Stimulated activated CD8-positive, alpha-beta memory T cell treated with anti-CD3 and anti-CD28 coated beads, Interleukin-7, amount 100 ng/mL, for 4 hours (primary cell): ENCODE measurements at places on chromosomes 5 and 9.

GRCh38 chr5:168843277-168844015 is 264.3 kb upstream of the PANK3 start:
- no peak for DNase-seq

DNA sequence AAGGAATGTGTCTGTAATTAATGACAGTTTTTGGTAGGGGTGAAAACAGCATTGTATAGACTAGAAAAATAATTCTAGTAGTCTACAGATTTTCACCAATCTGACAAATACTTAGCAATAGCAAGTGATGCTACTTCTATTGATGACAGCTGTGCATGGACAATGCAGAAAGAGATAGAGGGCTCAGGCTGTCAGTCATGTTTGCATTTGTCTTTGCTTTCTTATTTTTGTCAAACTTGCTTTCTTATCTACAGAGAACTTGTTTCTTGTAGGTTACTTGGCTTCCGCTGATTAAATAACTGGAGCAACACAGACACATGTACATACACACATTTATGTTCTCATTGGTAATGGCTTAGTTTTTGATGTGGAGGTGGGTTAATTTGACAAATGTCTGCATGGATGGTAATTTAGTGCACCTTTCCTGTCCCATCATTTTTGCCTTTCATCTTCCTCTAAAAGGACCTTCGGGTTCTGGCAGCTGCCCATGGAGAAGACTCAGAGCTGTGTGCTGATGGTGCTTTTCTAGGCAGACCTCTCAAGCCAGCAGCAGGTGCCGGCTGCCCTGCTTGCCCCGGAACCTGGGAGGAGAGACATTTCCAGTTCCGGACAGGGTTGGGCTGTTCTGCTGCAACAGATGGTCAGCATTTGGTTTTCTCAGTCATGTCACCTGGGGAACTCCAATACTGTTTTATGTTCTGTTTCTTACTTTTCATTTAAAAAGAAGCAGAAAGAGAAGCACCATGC is 28.8 kb downstream of the CAMK4 start:
- DNase-seq: no peak

GRCh38 chr5:112604732-112605630 is 132.7 kb upstream of the APC start:
- DNase-seq: no peak

- no peak for DNase-seq
Measured at GRCh38 chr5:132265336-132266030, 8.0 kb downstream of the PDLIM4 start.

DNA sequence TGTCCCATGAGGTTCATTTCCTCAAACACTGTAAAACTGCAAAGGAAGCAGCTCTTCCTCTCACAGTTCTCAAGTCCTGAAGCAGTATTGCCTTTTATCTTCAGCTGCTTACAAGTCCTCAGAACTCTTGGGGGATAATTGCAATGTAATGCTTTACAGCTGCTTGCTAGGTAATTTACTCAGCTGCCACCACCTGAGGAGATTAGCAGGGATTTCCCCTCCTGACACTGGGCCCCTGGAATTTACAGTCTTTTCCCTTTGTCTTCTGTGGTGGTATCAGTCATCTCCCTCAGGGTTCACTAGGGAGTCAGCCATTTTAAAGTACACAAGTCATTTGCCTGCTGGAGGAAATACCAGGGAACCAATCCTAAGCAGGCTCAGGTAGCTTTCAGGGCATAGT is 754.3 kb upstream of the GRAMD2B start:
- DNase-seq: no peak

GRCh38 chr9:127803507-127804352 is 1.0 kb downstream of the FPGS start:
- DNase-seq: no peak

GRCh38 chr9:2109069-2109650 is 94.0 kb downstream of the SMARCA2 start:
- DNase-seq: no peak

DNA sequence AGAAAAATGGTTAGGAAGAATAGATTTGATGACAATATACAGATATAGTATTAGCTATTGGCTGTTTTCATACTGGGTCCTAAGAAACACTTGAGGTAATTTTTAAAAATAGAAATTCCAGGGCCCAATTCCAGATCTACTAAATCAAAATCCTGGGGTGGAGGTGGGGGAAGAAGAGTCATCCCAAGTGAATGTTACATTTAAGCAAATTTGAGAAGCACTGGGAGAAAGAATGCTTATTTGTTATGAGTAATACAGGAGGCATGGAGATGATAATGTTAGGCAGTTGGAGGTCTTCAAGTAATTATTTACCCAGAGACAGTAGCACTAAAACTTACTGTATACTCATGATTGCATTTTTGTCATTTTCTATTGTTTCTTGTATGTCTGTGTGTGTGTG is 93.0 kb upstream of the DAB2 start:
- DNase-seq: no peak

- DNase-seq: no peak
Measured at GRCh38 chr5:38258319-38259061, at the start of gene EGFLAM. Gene EGFLAM, plus strand, starts transcription at chr5:38258559. Its CDS starts 196 bp downstream, at chr5:38258755.

GRCh38 chr9:113390192-113390960 is 10.7 kb downstream of the ALAD start:
- no peak for DNase-seq

- DNase-seq: no peak
Measured at GRCh38 chr5:165127941-165128340, 1622.5 kb downstream of the MAT2B start.

DNA sequence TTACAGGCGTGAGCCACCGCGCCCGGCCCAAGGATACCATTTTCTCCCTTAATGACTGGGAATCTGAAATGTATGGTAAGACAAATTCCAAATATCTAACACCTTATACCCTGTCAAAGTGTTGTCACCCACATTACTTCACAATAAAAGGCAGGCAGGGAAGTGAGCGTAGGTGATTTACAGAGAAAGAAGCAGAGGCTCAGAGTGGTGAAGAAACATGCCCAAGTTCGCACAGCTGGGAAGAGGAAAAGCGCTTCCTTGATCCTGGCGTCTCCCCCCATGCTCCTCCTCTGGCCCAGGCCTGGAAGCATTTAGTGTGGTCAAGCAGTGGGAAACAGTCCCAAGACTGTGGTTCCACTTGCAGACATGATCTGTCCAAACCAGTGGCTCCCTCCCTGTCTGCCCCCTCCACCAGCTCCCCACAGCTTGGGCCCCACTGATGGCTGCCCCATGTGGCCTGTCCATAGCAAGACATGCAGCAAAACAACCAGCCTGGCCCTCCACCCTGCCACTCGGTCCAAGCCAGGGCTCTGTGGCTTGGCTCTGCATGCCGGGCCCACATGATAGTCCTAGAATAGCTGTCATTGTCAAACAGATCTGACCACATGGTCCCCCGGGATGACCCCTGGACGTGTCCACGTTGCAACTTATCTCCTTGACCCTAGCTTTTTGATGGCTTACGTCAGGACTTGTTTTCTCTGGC is 107.2 kb downstream of the TTLL11 start:
- no peak for DNase-seq

DNA sequence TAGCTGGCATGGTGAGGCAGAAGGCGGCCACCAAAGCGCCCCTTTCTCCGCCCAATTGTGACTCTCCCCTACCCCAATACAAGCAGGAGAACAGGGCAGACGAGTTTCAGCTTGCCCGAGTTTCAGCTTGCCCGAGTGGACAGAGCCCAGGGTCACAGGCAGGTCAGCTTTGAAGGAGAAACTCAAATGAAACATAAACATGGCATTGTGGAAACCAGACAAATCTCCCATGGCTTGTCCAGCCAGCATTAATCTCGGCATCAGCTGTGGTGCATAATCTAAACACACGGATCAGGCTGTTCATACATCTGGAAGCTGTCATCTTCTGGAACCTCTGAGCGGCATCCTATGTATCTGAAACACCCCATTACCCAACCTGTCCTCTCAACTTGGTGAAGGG is 16.9 kb downstream of the PTCH1 start:
- no peak for DNase-seq

GRCh38 chr9:110248361-110248760 is 7.9 kb downstream of the TXN start:
- DNase-seq: no peak

DNA sequence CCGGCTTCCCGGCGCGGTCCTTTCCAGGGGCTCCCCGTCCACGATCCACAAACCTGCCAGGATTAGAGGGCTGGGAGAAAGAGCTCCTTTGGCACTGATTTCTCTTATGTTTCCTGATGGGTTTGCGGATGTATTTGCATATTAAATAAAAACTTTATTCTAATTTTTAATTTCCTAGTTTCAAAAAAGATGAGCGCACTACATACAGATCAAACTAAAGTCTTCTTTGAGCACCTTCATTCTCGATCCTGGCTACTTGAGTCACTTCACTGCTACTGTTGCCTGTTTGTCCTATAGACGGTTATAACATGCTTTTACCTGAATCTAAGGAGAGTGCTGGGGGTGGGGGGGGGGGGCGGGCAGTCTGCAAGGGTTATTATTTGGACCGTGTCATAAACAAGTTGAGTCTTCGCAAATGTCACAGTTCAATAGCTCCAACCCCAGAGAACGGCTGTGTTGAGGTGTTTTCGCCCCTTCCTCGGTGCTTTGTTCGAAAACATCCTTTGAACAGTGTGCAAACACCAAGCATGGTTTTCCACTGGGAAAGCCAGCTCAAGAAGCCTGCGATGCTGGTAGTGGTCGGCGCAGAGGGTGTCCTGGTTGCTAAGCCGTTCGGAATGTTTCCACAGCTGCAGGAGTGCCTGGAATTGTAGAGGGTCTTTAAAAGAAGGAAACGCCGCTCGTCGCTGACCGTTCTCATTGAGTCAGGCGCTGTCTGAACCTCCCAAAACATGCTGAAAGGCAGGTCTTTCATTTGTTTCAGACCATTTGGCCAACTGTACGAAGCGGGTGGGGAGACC is 1.1 kb upstream of the STK10 start:
- DNase-seq: no peak

DNA sequence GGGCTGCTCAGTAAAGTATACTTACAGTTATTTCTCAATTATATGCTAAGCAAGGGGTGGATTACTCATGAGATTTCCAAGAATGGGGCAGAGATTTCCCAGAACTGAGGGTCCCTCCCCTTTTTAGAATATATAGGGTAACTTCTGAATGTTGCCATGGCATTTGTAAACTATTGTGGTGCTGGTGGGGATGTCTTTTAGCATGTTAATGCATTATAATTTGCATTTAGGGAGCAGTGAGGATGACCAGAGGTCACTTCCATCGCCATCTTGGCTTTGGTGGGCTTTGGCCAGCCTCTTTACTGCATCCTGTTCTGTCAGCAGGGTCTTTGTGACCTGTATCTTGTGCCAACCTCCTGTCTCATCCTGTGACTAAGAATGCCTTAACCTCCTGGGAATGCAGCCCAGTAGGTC is 35.5 kb downstream of the TTC1 start:
- no peak for DNase-seq

- DNase-seq: no peak
Measured at GRCh38 chr5:36877667-36878391, 1.3 kb downstream of the NIPBL start.

DNA sequence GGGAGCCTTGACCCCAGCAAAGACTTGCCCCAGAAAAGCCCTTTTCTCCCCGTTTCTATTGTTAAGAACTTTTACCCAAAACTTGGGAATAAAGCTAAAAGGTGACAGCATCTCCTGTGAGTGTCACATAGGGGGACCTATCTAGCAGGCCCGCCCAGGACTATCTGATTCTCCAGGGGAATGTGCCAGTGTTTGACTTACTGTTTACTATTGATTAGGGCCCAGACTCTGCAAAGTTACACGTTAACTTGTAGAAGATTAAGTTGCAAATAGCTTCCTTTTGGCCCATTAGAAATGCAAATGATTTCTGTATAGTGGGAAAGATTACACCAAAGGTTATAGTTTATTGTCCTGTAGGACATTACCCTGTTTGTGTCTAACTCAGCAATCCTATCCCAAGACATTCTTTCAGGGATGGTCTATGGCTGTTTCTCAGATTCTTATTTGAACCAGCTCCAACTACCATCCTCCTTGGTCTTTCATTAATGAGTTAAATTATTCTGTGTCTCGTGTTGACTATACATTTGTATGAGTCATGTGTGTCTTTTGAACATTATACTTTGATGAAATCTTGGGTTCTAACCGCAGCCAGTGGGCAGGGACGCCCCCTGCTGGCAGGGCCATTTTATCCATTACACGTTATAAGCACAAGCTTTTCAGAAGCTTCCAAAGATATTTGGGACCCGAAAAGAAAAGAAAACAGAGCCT is 60.7 kb downstream of the HRH2 start:
- peak; percentile 58 for DNase-seq

- DNase-seq: no peak
Measured at GRCh38 chr5:74974451-74975091, 77.8 kb downstream of the GCNT4 start.

DNA sequence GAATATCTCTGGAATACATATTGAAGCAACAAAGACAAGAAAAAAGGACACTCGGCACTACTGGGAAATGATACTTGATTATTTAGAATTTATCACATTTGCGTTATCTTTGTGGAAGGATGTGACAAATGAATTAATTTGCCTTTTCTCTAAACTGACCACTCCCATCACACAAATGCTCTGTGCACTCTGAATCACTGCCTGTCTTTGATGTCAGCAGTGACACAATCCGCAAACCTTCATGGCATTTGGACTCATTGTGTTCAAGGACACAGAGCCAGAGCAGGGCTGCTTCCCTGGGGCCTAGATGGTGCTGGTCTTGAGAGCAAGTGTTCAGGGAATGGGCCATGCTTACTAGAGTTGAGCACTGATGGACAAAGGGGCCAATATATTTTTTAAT is 4.9 kb upstream of the KIF4B start:
- no peak for DNase-seq

GRCh38 chr5:161676103-161676502 is 9.4 kb upstream of the GABRA6 start:
- no peak for DNase-seq

- no peak for DNase-seq
Measured at GRCh38 chr5:112290691-112291090, 128.4 kb downstream of the EPB41L4A start.

GRCh38 chr5:28914297-28914696 is 1875.9 kb upstream of the CDH9 start:
- DNase-seq: no peak

GRCh38 chr5:155053501-155053900 is 39.9 kb downstream of the KIF4B start:
- DNase-seq: no peak

- DNase-seq: no peak
Measured at GRCh38 chr5:79183617-79184016, 52.3 kb upstream of the JMY start.

- no peak for DNase-seq
Measured at GRCh38 chr5:77852068-77852513, 76.0 kb upstream of the TBCA start.

GRCh38 chr5:137666901-137667300 is 69.0 kb downstream of the KLHL3 start:
- no peak for DNase-seq

DNA sequence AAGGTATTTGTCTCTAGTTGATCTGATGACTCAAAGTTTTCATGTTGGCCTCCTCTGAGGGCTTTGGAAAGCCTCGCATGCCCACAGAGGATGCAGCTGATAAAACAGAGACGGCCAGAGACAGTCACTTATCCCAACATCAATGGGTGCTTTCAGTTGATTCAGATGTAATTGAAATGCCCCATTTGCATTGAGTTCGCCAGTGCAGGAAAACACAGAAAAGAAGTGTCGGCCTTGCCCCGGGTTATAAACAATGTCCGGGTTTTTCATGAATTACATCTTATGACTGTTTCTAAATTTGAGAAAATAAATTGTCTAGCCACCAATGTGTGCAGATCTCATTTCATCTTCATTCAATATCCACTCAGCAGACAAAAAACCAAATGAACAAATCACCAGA is 42.2 kb upstream of the ICE1 start:
- no peak for DNase-seq

- DNase-seq: no peak
Measured at GRCh38 chr5:14708551-14708950, 44.0 kb downstream of the OTULIN start.
